ENCODE measurements at places on chromosomes 2 and 18.

- DNase-seq: no peak
Measured at GRCh38 chr2:12661489-12661888, 55.2 kb upstream of the TRIB2 start.

DNA sequence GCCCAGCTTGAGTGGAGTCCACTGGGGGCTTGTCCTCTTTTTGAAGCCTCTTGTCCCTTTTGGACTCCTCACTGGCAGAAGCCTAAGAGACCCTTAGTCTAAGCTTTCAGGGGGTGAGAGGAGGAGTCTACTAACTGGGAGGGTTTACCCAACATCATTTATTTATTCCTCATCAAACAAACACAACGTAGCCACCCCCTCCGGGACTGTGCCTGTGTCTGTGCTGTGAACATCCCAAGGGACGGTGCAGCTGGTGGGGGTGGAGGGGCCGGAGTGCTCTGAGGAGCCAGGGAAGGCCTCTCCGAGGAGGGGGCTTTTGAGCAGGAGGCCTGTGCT lies 42.7 kb upstream of the TAF1B start:
- DNase-seq: no peak

- DNase-seq: no peak
Measured at GRCh38 chr2:69742322-69742952, 503 bp downstream of the ANXA4 start.

DNA sequence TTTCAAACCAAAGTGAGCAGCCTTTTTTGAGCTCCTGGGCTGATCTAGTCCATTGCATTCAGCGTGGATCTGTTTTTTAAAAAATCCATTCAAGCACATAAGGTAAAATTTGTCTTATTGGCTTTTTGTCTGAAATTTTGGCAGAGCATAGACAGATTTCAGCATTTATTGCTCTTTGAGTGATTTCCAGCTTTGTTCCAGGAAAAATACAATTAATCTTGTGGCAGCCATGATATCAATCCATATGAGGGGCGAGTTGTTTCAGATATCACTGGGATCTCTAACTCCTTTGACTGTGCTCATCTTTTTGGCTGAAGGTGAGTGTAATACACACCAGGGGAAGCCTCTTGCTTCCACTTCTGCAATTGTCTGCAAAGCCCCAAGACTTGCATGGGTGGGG lies 523.9 kb downstream of the SLC4A3 start:
- DNase-seq: no peak

DNA sequence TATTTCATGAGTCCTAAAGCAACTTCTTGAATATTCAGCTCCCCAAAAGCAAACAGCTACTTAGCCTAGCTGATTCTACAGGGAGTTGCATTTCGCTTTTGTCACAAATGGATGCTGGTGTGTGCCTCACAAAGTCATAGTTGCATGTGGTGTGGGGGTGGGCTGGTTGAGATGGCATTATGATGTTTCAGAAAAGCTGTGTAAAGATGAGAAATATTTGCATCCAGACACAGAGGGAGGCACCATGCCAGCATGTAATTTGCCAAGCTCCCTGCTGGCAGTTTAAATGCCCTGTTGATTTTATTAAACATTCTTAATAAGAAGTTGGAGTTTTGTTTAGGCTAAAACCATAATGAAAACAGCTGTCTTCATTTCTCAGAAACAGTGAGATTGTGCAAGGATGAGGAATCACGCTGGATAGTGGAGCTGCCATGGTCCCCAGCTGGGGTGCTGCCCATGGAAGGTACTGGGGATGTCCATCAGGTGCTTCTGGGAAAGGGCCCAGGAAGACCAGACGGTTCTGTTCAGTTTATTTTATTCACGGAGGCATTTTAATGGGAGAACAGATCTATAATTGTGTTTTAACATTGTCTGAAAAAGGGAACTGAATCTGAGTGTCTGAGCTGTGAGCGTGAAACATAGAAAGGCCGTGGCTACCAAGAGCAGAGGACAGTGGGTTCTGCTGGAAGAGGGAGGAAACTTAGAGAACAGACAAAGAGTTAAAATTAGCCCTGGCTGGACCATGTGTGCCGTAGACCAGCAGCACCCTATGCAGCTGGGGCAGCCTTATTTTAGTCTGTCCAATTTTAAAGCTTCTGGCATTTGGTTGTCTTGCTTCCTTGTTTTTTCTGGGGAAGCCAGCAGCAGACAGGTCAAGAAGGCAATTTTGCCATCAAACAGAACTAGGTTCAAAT lies 177.1 kb downstream of the FAM210A start:
- DNase-seq: no peak

DNA sequence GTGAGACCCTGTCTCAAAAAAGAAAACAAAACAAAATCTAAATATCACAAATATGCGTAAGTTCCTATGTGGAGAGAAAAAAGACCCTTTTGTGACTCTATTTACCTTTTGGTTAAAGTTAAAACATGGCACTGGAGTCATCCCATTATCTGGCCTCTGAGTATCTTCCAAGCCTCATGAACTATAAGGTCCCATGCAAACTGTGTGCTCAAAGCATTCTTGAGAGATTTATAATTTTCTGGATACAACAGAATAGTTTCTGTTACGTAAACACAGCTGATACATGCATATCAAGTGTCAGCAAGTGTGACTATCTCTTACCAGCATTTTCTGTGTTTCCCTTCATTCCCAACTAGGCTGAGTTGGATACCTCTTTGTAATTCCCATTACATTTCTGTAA lies 8.8 kb upstream of the NOSTRIN start:
- DNase-seq: no peak

GRCh38 chr2:188024811-188025210 lies 266.9 kb upstream of the GULP1 start:
- DNase-seq: no peak

DNA sequence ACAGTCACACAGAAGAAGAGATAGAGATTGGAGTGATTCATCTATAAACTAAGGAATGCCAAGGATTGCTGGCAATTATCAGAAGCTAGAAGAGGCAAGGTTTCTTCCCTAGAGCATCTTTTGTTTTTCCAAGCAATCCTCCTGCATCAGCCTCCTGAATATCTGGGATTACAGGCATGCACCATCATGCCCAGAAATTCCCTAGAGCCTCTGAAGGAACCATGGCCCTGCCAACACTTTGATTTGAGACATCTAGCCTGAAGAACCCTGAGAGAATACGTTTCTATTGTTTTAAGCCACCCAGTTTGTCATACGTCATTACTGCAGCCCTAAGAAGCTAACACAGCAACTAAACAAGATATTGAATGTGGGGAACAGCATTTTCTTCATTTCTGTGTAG lies 525.0 kb downstream of the ERBB4 start:
- DNase-seq: no peak

DNA sequence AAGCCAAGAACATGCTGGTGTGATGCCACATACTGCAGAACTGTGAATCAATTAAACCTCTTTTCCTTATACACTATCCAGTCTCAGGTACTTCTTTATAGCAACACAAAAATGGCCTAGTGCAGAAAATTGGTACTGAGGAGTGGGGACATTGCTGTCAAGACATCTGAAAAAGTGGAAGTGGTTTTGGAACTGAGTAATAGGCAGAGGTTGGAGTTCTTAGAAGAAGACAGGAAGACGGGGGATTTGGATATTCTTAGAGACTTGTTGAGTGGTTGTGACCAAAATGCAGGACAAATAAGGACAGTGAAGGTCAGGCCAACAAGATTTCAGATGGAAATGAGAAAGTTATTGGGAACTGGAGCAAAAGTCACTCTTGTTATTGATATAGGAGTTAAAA lies 31.3 kb upstream of the CDH2 start:
- no peak for DNase-seq

DNA sequence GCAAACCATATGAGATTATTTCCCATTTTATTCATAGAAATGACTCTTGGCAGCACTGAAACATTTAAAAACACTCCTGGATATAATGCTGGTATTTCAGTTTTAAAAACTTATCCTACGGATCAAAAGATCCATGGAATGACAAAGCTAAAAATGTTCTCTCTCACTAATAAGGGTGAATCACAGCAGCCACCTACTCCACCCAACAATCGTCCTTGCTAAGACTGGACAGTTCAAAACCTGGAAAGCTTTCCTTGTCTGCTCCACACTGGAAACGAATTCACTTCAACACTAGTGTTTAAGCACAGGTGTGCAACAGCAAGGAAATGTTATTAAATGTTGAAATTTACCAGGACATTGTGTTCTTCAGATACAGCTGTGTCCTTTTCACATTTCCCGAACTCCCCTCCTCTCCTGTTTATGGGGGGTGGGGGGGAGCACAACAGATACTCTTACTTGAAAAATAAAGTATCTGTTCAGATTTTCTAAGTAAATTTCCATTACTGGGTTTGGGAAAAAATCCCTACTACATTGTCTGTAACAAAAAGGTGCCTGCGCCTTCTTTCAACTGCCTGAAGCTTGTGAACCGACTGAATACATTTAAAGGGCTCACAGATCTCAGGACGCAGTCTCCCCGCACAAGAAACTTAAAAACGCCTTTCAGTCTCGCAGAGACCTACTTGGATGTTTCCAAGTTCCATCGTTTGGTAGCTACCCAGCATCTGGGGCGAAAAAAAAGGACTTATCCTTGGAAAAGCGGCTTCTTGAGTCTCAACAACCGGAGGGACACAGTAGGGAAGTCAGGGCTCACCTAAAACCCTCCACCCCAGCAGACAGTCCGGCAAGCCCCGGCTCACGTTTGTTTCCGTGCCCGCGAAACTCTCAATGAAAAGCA lies 1.3 kb downstream of the YWHAQ start:
- no peak for DNase-seq

- DNase-seq: no peak
Measured at GRCh38 chr2:130949954-130950353, 113.2 kb downstream of the ARHGEF4 start.

GRCh38 chr2:187978356-187978755 lies 313.3 kb upstream of the GULP1 start:
- no peak for DNase-seq

- DNase-seq: no peak
Measured at GRCh38 chr2:228853151-228853550, 417.9 kb downstream of the PID1 start.

DNA sequence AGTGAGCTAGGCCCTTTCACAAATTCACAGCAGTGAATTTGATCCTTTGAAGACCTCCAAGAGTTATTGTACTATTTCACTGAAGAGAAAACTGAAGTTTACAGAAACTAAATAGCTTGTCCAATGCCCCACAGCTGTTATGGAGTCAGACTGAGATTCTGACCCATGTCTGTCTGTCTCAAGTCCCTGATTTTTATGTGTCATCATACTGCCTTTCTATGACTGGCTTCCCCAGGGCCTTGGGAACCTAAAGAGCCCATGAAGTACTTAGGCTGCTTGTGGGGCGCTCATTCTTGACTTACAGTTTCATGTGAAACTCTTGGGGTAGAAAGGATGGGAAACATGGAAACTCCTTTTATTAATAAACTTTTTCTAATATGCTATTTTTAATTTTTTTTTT lies 107.7 kb downstream of the ATL2 start:
- no peak for DNase-seq

GRCh38 chr2:120453635-120453998 lies 107.7 kb downstream of the INHBB start:
- DNase-seq: no peak

DNA sequence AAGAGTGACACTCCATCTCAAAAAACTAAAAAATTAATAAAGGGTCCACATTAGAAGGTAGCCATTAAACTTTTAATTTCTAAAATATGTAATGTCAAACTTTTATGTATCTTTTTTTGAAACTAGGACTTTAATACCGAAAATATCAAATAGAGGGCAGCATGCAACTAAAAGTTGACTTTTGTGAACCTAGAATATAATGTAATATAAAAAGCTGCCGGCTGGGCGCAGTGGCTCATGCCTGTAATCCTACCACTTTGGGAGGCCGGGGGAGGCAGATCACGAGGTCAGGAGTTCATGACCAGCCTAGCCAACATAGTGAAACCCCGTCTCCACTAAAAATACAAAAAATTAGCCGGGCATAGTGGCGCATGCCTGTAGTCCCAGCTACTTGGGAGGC lies 62.8 kb downstream of the INO80D start:
- DNase-seq: no peak

GRCh38 chr2:148300544-148300943 lies 279.7 kb downstream of the MBD5 start:
- no peak for DNase-seq

- no peak for DNase-seq
Measured at GRCh38 chr2:75241696-75242095, 42.4 kb upstream of the TACR1 start.

GRCh38 chr2:63465633-63466032 lies 122.6 kb downstream of the WDPCP start:
- DNase-seq: no peak

All from stimulated activated CD4-positive, alpha-beta T cell treated with anti-CD3 and anti-CD28 coated beads, Interleukin-2, amount 100 ng/mL, for 24 hours (primary cell).